Activated naive CD4-positive, alpha-beta T cell treated with anti-CD3 and anti-CD28 coated beads, Interleukin-2, amount 50 U/mL, for 16 hours (primary cell): ENCODE measurements at places on chromosomes 3 and 15.

- DNase-seq: no peak
Observed at GRCh38 chr3:71940486-71940885, 155.5 kb upstream of the PROK2 start.

DNA sequence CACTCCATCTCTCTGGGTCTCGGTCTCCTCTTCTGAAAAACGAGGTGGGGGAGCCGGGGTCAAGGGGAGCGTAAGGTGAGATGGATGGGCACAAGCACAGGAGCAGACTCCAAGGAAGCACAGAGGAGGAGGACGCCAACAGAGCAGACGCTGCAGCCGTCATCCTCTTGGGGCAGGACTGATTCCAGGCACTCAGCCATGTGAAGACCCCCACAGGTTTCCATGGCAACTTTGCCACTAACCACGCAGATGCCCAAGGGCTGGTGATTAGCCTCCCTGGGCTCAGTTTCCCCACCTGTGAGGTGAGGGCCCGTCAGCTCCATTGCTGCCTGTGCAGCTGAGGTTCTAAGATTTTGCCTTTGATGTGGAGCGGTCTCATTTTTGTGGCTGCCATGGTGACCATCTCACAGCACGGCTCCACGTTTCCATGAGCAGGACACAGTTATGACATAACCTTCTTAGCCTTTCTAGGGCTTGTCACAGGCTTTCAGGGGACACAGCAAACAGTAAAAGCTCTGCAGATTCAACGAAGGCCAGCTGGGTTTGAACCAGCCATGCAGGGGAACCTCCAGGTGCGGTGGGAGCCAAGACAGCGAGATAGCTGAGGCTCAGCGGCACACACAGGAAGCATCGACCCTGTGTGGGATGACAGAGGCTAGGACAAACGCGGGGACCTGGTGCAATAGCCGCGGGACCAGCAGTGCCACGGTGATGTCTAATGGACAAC, 170.3 kb downstream of the NUP210 start:
- no peak for DNase-seq

GRCh38 chr3:57587905-57588304, 9.2 kb downstream of the ARF4 start:
- DNase-seq: no peak

- DNase-seq: no peak
Observed at GRCh38 chr3:135992072-135992471, 26.5 kb downstream of the PPP2R3A start.

- no peak for DNase-seq
Observed at GRCh38 chr15:91047545-91048199, 25.3 kb upstream of the VPS33B start.

DNA sequence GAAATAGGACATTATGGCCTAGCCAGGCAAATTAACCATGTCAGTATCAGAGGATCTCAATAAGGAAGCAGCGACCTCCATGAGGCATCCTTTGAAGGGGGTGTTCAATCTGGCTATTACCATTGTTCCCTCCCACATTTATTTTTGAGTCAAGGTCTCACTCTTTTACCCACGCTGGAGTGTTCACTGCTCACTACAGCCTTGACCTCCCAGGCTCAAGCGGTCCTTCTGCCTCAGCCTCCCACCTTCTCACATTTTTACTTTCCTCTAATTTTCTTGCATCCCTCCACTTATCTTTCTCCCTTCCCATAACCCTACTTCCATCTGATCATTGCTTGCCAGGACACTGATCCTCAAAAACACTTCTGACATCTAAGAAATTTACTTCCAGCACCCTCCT, 654.0 kb upstream of the NR2F2 start:
- DNase-seq: no peak

DNA sequence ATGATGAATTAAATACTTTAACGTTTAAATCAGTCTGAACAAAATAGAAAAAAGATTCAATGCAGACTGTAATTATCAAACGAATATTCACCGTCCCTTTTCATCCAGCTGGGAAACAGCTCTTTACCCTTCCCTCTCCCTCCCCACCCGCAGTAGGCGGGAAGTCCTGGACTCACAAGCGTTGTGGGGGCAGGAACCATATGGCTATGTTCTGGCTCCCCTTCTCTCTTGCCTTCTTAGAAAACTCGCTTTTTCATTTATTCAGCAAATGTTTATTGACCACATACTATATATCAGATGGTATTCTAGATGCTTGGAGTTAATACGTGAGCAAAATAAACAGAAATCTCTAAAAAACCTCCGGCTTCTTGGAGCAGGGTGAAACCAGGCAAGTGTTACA, 715 bp upstream of the SCAPER start:
- no peak for DNase-seq

- DNase-seq: no peak
Observed at GRCh38 chr3:16460273-16460672, 53.2 kb downstream of the RFTN1 start.

DNA sequence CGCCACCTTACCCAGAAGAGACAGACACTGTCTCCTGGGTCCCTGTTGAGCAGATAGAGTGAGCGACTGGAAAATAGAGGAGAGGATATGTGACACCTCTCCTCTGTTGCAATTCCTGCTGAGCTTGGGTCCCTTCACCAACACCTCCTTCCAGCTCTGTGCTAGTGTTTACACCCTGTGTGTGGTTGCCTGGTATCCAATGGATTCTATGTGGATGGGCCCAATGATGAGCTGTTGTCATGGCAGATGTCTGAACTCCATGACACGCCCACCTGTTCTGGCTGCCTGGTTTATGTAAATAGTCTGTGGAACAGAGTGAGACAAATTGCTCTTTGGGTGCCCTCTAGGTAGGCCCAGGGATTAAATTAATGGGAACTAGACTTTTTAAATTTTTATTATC, 23.7 kb downstream of the RBM5 start:
- no peak for DNase-seq

GRCh38 chr15:49085696-49086459, 39.6 kb upstream of the SECISBP2L start:
- DNase-seq: no peak

- DNase-seq: no peak
Observed at GRCh38 chr3:64053581-64053980, 30.3 kb upstream of the PSMD6 start.

DNA sequence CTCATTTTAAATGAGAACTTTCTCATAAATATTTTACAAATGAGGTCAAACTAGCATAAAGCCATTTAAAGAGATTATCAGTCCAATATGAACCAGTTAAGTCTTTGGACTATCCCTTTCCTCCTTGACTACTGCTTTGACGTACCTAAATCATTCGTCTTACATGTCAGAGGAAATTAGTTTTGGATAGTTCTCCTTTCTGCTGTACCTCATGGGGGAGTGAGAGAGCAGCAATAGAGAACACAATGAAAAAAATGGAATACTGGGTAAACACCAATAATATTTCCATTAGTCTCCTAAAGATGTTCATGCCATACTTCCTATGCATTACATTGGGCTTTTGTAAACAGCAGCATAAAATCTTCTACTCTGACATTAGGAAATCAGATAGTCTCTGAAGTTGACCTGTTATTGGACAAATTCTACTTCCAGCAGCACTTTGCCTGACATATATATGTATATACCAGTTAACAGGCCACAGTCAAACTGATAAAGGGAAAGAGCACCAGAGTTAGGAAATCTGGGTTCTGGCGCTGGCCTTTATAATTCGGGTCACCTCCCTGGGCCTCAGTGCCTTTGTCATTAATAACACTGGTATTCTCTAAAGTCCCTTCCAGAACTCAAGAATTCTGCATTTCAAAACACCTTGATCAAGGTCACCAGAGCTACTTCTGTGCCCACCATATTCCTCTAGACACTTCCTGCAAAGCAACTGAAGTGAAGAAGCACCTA, 26.8 kb downstream of the TIMMDC1 start:
- no peak for DNase-seq

GRCh38 chr15:22961762-22962161, 18.4 kb downstream of the CYFIP1 start:
- DNase-seq: no peak

DNA sequence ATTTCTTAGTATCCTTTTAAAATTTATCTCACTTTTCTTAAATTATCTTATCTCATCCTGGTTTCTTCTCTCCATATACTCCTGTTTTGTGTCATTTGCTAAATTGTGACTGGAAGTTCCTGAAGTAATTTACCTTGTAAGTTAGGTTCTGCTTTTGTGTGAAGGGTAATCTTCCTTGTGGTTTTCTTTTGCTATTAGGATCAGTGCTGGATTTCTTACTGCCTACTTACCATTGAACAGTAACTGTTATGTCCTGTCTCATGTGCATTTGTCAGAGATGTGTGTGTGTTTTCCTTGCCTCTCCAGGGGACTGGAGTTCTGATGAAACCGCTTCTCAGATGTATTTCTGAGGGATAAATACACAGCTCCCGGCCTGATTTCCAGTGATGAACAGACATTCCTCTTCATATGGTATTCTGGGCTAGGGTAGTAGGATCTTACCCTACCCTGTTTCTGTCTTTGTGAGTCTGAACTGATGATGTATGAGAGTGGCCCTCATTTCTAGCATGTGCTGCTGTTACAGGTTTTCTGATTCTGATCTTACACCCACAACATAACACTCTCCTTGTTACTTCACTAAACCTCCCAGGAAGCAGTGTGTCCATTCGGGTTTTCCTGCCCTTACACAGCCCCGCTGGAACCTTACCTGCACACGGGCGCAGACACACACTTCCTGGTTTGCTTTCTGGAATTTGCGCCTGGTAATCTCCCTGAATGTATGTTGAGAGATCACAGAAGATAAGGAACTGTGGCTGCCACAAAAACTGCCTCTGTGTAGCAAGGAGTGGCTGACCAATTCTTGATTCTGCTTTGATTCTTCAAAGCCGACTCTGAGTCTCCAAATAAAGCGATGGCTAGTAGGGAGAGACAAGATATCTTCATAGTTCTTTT, 14.7 kb downstream of the PAK2 start:
- no peak for DNase-seq

DNA sequence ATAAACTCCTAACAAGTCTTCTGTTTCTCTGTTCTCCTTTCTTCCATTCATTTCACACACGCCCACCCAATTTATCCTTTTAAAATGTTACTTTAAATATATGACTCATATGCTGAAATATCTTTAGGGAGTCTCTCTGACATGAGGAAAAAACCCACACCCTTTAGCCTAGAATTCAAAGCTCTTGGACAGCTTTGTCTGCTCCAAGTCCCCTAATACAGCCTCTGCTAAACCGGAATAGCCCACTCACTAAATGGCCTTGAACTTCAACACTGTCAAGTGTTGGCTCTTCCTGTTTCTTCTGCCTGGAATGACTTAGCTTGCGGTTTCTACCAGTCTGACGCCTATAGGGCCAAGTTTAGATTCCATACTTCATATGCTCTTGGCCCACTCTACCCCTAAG, 3.3 kb upstream of the CD96 start:
- no peak for DNase-seq

GRCh38 chr3:40043444-40043755, 234.0 kb downstream of the MYRIP start:
- DNase-seq: no peak

- DNase-seq: no peak
Observed at GRCh38 chr3:23667536-23668429, 138.0 kb upstream of the UBE2E1 start.

DNA sequence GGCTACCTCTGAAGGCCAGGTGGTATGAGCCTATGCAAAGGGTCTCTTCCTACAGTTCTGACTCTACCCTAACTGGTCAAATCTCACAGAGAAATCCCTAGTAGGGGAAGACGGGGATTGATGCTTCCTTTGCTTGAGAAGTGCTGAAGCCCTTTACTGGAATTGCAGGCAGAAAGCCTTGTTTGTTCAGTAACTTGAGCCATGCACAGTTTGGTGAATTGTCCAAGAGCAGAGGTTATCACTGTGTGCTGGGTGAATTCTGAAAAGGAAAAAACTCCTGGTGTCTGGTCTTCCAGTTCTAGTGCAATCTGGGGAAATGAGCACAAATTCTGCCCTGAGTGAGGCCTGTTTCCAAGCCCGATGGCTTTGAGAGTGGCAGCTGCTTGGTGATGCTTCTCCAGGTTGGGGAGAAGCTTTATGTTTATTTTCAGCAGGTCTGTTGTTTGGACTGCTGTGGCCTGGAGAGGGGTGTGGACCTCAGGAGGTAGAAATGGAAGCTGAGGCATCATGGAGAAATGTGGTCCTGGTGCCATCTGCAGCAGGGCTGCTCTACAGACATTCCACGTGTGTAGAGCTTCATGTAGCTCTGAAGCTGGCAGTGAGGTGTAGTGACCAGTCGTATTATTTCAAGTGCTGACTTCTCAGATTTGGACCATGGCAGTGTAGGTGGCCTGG, 60.9 kb downstream of the ARNT2 start:
- no peak for DNase-seq

DNA sequence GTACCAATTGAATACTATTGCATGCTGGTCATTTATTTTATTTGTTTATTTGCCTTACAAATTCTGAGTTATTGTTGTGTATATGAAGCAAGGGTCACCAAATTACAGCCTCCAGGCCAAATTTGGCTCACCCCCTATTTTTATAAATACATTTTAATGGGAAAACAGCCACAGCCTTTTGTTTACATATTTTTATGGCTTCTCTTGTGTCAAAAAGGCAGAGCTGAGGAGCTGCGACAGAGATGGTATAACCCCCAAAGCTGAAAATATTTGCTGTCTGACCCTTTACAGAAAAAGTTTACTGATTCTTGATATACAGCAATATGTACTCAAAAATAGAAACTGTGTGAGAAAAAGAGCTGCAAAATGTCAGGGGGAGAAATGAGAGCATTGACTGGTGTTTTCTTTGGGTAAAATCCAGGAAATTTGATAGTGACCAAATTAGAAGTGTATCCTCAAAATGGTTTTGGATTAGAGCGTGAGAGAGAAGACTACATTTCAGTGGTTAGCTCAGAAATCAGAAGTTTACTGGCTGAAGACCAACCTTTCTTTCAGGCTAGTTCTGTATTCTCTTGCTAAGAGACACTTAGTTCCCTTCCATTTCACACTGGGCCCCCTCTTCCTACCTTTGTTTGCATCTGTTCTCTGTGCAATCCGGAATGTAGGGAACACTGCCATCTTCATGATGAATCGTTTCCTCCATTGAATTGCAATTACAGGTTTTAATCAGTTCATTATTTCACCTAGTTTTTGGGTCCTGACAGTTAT, 757.8 kb downstream of the AGBL1 start:
- DNase-seq: no peak

GRCh38 chr15:71011503-71012155, 103.6 kb upstream of the THSD4 start:
- no peak for DNase-seq

DNA sequence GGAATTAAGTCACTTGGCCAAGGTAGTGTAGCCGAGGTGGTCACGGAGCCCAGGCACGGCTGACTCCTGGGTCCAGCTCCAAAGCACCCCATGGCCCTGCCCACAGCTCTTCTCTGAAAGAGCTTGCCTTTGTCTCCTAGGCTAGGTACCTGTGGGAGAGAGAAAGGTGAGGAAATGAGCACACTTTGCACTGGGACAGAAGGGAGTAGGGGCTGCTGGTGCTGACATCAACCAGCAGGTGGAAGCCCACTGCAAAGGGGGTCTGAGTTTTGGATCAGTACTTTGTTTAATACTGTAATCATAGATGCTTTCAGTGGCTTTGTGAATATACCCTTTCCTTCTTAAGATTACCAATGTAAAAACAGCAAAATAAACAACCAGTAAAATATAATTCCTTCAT, 128.3 kb upstream of the EIF1B start:
- no peak for DNase-seq
